ENCODE measurements at places on chromosomes 11 and 22. TPM values are rescaled to one million over a fixed set of nuclear protein-coding genes. Genes with fewer than 3 reads are reported as not detected.

The CDC45 gene
- polyA plus RNA-seq, result 37.8 TPM

The ANKK1 gene
- 0.96 TPM for polyA plus RNA-seq

- DNase-seq, result no peak
Observed at GRCh38 chr11:84560206-84560605, 1066.9 kb downstream of the DLG2 start.

DNA sequence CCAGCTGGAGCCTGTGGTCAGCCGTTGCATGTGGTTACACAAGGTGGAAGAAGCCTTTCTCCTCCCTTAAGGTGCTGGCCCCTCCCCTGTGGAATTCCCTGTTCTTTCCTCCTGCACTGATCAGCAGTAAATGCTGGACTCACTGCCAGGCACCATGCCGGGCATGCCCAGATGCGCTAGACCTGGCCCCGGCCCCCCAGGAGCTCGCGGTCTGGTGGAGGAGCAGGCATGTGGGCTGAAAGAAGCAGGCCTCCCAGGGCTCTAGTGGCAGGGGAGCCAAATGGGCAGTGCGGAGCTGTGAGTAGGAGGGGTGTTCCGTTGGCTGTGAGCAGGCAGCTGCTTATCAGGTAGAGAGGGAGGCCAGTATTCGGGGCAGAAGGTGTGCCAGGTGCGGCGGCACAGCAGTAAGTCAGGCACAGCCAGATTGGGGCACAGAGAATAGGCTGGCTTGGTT is 10.2 kb downstream of the DGKZ start:
- DNase-seq, result no peak

GRCh38 chr11:117876341-117877119 is at the start of gene FXYD6:
Gene FXYD6 (minus strand): TSS chr11:117876658. CDS start chr11:117842776, 33,882 bp downstream.
- no peak for DNase-seq

The OR4A16 gene
- polyA plus RNA-seq, result not detected

The SIDT2 gene
- polyA plus RNA-seq, result 8.1 TPM

DNA sequence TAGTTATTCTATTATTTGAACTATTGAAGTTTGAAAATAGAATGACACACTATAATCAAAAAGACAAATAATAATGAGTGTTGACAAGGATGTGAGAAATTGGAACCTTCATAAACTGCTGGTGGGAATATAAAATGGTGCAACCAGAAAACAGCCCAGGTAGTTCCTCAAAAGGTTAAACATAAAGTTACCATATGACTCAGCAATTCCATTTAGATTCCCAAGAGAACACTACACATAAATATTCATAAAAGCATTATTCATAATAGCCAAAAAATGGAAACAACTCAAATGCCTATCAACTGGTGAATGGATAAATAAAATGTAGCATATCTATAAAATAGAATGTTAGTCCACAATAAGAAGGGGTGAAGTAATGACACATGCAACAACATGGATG is 21.7 kb downstream of the CCDC73 start:
- DNase-seq, result no peak

- DNase-seq, result no peak
Observed at GRCh38 chr11:27678242-27678641, 22.0 kb downstream of the BDNF start.

DNA sequence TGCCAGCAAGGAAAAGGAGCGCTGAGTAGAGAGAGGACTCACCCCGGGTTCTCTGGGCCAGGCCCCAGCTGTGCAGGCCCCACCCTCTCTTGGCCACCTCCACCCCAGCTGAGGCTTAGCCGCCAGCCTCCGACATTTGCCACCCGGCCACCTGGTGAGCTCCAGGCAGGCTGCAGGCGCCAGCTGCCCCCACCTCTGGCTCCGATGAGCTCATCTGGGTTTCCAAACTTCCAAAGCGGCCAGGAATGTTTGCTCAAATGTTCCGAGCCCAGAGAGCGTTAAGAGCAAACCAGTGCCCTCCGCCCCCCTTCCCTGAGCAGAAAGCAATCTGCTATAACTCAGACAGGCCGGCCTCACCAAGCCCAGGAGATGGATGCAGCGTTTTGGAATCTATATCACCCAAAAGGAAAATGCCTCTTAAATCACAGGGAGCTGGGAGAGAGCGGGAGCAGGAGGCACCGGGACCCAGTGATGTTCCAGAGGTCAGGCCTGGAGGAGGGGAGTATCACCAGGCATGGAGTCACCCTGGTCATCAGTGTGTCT is 9.1 kb upstream of the MN1 start:
- DNase-seq, result no peak

DNA sequence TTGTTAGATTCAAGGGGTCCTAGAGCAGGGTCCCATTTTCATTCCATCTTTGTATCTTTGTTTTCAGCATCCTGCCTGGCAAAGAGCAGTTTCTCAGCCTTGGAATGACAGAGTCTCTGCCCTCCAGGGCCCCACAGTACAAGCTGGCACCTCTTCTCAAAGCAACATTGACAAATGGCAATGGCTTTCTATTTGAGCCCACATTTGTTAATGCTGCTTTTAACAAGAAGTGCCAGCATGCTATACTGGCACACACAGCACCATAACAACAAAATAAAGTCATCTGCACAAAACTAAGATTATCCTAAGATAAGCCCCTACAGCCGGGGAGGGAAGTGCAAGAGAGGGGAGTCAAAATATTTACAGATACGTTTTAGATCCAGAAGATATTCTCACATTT is 309.7 kb upstream of the C11orf87 start:
- DNase-seq, result no peak

DNA sequence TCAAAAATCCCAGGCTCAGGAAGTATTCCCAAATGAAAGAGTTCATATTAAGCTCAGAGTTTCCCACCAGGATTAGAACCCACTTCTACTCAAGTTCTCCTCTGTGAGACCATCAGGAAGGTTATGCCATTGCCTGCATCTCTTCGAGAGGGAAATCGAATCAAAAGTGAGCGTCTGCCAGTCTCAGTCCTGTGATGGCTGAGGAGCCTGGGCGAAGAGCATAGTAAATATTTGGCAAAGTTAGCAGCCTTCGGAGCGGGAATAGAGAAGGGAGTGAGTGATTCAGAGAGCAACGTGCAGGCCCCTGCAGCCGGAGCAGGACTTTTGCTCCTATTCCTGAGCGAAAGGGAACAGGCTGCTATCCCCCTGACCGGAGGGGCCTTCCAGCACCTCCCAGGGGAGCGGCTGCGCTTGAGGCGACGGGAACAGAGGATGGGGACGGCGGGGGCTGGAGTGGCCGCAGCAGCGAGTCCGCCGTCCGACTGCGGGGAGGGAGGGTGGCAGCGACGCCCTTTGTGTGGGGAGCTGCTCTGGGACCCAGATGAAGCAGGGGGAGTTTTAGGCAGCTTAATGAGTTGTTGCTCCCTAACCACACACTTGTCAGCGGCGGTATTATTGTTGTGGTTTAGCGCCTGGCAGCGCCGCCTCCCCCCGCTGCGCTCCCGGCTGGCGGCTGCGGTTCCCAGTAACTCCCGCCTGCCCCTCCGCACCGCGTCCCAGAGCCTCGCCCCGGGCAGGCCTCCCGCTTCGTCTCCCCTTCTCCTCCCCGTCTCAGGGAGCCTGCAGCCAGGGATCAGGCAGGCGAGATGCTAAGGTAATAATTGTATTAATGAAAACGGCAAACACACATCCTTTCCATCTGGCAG is 21.7 kb upstream of the NRGN start:
- DNase-seq, result peak; percentile 7

The DCDC1 gene
- not detected for polyA plus RNA-seq

GRCh38 chr11:46015941-46016340 is 93.5 kb downstream of the LARGE2 start:
- no peak for DNase-seq

GRCh38 chr11:76320929-76321328 is 60.0 kb downstream of the THAP12 start:
- no peak for DNase-seq

DNA sequence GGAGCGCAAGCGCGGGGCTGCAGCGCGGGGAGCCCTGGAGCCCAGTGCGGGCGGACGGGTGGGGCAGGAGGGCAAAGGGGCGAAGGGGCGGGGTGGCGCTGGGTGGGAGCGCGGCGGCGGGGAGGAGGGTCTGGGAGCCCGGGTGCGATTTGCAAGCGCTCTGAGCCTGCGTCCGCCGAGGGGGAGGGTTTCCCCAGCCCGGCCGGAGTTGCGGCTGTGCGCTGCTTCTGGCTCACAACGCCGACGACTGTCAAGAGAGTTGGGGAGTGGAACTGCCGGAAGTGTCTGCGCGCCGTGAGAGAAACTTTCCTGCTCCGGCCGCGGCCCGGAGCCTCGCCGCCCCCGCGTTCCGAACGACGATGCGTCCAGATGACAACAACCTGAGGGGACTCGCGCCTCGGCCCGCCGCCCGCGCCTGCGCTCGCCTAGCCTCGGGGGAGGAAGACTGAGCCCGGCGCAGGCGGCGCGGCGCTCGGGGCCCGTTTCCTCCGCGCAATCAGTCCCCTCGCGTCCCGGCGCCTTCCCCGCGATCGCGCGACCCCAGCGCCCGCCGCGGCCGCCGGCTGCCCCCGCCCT is at the start of gene ARHGAP42:
Gene ARHGAP42 (plus strand): TSS at position 235 of the 576 bp plus-strand sequence. CDS start 391 bp downstream, outside the sequence.
- DNase-seq, result peak; percentile 50

The LRRN4CL gene
- polyA plus RNA-seq, result 0.32 TPM

DNA sequence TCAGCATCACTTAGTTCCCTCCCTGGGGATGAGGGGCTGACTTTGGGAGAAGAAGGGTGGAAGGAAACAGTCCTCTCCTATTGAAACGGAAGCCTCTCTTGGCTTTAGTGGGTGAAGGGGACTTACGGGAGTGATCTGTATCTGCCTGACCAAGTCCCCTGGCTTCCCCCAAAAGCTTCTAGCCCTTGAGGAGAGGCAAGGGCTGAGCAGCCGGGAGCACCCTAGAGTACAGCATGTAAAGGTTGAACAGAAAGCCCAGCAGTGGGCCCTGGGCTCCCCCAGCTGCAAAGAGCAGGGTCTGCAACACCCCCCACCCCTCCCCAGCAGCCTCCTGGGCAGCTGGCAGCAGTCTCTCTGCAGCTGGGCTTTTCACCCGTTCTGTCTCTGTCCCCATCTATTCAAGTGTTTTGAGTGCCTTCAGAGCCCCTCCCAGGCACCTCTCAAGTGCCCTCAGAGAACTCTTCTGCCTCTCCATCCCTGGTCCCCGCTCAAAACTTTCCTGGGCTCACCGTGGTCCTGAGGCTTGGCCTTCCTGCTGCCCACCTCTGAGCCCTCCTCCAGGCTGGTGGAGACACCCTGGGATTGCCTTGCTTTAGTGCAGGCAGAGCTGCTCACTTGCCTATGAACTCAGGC is 2.7 kb downstream of the CAPN5 start:
- DNase-seq, result no peak

DNA sequence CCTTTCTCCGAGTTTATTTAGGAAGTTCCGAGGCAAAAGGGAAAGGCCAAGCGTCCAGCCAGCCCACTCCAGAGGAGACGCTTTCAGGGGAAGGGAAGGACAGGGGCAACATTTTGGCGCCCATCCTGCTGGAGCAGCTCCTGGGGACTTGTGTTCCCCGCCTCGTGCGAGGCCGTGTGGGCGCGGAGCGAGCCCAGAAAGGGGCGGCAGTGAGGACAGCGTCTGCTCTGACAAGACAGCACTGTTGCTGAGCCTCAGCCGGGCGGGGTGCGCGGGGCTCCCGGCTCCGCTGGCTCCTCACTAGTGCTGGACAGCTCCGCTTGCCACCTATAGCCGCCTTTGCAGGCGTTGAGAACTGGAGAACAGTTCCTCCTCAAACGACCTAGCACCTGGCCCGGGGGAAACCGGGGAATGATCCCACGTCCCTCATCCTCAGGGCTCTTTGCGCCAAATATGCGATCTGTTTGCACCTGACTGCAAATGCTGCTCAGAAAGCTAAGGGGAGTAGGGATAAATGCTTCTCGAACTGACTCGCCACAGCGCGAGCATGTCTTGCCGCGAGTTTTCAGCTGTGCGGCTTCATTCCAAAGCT is 722 bp upstream of the GUCY1A2 start:
- DNase-seq, result peak; percentile 64

The RTN4R gene
- 23.3 TPM for polyA plus RNA-seq

GRCh38 chr11:61803889-61804647 is 11.4 kb downstream of the FEN1 start:
- no peak for DNase-seq

The MAPK8IP2 gene
- polyA plus RNA-seq, result 0.31 TPM

- no peak for DNase-seq
Observed at GRCh38 chr11:83073884-83074283, 2.2 kb upstream of the RAB30 start.

DNA sequence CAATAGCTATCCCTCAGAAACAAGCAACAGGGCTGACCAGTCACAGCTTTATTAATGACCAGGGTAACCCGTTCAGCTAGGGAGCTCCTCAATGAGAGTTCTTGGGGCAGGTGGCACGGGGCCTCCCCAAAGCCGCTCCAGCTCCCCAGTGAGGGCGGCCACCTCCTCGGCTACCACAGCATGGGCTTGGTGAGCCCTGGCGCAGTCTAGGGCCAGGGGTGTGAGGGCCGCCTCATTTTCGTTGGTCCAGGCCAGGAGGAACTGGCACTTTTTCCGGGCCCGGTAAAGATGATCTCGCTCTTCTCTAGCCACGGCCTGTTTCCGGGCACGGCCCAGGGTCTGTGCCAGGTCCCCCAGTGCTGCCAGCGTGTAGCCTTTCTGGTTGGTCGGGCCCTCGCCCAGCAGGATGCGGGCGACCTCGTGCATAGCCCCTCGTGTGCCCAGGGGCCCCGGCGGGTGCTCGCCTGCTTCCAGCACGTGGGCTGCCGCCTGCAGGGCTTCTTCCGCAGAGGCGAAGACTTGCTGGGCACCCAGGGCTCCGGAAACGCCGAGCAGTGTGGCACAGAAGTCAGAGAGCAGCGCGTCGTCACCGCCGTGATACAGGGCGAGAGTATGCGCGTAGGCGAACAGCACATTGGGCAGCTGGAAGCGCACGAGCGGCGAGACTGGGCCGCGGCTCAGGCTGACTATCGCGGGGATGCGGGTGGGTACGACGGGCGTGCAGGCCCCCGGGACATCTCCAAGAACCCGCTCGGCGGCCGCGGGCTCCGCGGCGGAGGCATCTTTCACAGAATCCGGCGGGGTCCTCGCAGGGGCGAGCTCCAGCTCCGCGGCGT is 913 bp downstream of the ZNHIT2 start:
- DNase-seq, result no peak

DNA sequence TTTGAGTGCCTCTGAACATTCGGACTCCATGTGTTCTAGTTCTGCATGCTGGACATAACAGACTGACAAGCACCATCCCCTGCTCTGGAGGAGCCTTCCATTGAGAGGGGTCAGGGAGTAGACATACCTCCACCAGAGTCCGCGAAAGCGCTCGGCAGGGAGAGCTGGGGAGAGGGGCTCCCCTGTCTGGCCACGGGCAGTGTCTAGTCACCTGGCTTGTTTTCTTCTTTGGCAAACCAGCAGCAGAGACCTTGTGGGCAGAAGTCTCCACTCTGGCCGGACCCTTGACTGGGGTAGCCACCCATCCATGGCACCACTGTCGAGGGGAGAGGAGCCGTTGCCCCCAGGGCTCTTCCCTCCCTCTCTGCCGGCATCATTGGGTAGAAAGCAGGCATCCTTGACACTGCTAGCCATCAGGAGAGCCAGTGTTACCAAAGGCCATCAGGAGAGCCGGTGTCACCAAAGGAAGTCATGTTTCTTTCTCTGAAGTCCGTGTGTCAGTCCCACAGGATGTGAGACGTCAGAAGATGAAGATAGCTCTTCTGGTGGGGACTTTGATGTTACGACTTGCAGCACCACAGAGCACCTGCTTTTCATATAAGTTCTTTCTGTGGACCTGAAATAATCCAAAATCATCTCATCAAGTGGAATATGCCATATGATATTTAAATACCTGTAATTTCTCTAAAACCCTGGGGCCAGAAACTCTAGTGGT is 305.6 kb downstream of the TBC1D22A start:
- no peak for DNase-seq

Measured in foreskin keratinocyte (primary cell).